CD4-positive, alpha-beta T cell treated with Interleukin-6 at 100 ng/mL for 8 hours (primary cell): ENCODE measurements at places on chromosomes 7 and 10.
A peak's percentile ranks its signal among the peaks of the same experiment; 100 is the strongest.

DNA sequence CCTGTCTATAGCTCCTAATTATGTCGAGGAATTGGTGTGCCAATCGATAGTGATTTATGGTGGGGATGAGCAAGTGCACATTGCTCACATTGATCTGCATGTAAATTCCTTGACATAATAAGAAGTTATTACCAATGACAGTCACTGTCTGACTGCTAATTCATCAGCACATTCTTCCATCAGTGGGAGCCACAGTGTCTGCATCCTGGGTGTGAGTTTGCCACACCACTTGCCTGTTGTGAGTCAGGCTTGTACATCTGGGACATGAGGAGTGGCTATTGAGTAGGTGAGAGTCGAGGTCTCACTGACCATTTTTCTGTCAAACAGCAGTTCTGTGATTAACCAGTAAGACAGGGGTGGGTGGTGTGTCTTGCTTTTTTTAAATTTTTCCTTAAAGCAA is 263.4 kb downstream of the LRMDA start:
- DNase-seq, result no peak

- DNase-seq, result no peak
Measured at GRCh38 chr7:157916946-157917640, 580.3 kb downstream of the DNAJB6 start.

- DNase-seq, result no peak
Measured at GRCh38 chr10:87578160-87578841, 73.6 kb downstream of the MINPP1 start.

DNA sequence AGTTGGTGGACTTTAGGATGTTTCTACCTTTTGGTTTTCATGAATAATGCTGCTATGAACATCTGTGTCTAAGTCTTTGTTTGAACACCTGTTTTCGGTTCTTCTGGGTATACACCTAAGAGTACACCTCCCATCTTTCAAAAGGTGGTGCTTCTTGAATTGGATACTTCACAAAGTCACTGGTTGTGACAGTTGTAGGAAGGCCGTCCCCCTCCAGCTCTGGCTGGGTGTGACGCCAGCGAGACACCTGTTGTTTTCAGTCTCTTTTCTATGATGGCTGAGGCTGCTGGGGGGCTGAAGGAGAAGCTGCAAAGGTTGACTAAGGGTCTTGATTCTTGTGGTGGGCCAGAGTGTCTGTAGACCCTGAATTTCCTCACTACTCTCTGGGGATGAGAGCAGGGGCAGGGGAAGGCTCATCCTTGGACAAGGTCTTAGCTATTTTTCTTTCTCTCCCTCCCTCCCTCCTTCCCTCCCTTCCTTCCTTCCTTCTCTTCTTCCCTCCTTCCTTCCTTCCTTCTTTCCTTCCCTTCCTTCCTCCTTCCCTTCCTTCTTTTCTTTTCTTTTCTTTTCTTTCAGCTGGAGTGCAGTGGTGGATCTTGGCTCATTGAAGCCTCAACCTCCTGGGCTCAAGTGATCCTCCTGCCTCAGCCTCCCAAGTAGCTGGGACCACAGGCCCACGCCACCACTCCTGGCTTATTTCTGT is 5.6 kb downstream of the NEURL1 start:
- DNase-seq, result no peak

DNA sequence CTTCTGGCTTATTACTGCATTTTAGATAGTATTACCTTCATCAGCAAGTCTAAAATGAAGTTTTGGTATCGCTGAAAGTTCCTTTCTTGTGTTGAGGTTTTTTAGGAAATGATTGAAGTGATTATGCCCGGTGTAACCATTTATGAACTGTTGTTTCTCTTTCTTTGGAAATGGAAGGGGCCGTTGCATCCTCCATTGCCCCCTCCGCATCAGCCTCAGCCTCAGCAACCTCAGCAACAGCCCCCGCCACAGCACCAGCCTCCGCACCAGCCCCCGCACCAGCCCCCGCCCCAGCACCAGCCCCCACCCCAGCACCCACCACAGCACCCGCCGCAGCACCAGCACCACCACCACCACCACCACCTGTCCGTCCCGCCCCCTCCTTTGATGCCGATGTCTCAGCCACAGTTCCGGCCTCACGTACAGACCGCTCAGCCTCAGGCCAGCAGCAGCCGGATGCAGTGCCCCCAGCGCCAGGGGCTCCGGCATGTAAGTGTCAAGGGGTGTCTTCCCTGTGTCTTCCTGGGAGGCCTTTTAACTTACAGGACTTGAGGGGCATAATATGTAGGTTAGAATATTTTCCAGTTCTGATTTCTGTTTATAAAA is 72.6 kb downstream of the SHH start:
- DNase-seq, result no peak

DNA sequence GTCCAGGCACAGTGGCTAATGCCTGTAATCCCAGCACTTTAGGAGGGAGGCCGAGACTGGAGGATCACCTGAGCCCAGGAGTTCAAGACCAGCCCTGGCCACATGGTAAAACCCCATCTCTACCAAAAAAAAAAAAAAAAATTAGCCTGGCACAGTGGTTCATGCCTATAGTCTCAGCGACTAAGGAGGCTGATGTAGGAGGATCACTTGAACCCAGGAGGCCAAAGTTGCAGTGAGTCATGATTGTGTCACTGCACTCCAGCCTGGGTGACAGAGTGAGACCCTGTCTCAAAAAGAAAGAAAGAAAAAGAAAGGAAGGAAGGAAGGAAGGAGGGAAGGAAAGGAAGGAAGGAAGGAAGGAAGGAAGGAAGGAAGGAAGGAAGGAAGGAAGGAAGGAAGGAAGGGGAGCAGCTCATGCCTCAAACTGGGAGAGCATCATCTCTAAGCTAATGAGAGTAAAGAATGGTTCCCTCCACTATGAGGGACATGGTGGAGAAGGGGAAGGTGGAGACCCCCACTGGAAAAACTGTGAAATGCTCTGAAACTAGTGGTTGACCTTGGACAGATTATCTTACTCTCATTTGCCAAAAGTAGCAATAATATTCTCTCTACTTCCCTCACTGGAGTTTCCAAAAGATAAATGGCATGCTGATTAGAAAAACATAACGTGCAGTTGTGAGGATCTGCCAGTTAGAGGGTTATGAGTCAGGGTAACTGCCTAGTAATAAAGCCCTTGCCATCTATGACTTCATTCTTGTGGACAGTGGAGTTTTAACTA is 16.8 kb downstream of the GIMAP5 start:
- peak; percentile 53 for DNase-seq

- no peak for DNase-seq
Measured at GRCh38 chr10:19629567-19629966, 186.7 kb upstream of the PLXDC2 start.

GRCh38 chr10:87866412-87866974 is 3.1 kb downstream of the PTEN start:
- DNase-seq, result no peak

DNA sequence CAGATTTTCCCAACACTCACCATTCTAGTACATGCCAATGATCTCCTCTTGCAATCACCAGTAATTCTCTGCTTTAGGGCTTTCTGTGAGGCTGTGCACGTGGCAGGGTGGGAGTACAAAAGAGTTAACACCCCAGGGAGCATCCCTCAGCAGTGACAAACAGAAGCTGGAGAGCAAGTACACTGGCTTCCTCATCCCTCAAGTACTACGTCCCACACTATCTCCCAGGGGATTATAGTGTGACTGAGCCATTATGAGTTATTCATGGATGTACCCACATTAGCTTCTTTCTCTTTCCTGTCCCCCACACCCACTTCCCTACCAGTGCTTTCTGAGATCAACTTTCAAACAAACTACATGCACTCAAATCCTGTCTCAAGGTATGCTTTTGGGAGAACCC is 1216.5 kb upstream of the AUTS2 start:
- no peak for DNase-seq

GRCh38 chr7:98251231-98251600 is 816 bp downstream of the TECPR1 start:
- peak; percentile 76 for DNase-seq

- no peak for DNase-seq
Measured at GRCh38 chr10:122126763-122127659, 138.0 kb downstream of the TACC2 start.

DNA sequence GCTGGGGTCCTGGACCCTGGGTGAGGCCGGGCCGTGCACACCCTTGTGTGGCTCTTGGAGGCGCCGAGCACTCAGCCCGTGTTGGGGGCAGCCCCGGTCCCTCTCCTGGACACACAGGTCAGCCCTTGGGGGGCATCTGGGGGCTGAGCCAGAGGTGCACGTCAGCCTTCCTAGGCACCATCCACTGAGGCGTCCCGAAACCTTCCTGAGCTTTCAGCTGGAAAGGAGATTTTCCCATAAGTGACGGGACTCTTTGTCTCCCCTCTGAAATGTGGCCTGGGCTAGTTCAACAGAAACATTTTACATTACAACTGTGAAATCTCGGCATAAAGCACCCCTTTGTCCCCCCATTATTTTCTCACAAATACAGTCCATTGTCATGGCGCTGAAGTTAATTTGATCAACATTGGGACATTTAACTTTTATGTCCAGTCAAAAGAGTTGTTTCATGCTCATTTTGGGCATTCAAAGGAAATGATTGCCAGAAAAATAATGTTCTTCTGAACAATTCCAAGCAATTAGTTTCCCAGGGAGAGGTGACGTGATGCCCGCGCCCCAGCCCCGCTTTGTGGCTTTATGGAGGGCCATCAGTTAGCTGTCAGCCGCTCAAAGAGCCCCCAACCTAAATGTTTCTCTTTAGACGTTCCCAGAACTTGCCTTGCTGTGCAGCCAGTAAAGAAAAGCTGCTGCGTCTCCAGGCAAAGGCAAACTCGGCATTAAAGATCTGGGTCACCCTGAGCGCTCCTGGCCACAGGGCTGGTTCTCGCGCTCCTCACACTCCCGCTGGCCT is 70.8 kb downstream of the NKX6-2 start:
- no peak for DNase-seq

GRCh38 chr10:75136346-75136745 is 24.9 kb downstream of the SAMD8 start:
- DNase-seq, result no peak

DNA sequence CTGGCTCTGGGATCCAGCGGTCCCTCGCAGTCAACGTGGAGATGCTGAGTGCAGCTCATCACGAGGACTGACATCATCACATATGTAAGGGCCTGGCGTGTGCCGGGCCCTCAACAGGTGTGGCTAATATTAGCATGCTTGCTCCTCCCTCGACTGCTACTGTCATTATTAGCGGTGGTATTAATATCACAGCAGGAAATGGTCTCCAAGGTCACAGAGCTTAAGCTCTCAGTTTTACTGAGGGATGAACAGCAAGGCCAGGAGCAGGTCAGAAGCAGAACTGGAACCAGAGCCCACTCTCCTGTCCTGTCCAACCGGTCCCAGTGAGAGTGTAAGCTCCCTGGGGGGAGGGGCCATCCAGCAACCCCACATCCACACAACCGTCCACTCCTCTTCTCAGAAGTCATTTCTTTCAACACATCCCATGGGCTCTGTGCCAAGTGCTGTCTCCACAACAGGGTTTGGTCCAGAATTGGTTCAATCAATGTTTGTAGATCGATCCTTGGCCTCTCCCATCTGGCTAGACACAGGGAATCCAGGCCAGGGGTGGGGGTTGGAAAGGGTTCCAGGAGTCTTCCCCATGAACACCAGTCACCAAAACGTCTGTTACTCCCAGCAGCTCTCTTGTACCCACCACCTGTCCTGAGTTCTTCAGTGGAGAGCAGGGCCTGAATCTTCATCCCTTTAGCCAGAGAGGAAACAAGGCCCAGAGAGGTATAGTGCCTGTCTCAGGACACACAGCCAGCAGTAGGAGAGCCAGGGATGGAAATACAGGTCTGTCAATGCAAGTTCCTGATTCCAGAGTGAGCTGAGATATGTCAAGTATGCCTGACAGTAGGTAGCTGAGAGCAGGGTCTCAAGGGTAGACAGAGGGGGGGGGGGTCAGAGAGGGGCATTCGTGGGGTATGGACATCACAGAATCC is 45.3 kb upstream of the ZMIZ1 start:
- no peak for DNase-seq

DNA sequence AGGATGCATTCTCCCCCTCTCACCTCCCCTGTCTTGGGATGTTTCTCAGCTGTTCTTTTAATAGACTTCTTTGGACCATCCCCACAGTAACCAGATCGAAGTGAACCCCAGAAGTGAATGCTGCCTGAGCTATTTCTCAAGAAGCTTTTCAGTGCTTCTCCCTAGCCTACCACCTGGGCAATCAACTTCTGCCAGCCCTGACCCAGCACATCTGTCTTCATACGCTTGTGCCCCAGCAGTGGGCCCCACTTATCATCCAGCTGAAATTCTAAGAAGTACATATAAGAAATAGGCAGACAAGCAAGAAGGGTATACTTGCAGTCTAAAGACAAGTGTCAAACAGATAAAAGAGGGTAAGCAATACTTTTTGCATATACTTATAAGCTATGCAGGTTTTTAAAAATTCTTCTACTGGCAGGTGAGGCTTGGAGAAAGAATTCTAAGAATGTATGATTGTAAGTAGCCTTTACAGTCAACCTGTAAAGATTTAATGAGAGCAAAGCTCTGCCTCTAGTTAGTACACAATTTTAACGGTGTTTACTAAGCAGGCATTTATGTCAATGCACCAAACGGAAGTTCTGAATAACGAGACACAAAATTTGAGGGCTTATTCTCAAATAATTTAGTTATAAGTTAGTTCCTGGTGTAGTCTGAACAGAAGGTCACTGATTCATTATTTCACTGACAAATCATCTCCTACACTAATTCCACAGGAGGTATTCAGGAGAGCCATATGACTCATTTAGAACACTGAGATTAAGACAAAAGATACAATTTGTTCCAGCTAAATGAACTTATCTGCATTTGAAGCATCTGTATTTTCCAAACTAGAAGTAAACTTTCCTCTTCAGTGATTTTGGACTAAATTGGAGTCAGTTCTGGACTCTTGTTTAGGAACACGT is 83.3 kb downstream of the RNLS start:
- DNase-seq, result no peak

DNA sequence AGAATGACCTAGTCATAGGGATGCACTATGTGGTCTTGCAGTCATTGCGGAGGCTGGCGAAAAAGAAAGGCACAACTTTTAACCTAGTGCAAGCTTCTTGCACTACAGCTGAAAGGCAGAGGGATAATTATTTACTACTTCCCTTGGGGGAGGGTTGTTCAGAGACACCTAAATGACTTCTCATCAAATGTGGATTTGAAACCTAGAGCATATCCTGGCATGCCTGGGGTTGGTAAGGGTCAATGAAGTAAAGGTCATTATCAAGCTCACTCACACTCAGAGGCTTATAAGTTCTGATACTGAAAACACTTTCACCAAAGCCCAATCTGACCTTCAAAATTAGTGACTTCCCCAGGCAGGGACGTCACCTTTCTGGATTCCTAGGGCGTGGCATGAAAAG is 108.9 kb upstream of the AMPH start:
- DNase-seq, result no peak

DNA sequence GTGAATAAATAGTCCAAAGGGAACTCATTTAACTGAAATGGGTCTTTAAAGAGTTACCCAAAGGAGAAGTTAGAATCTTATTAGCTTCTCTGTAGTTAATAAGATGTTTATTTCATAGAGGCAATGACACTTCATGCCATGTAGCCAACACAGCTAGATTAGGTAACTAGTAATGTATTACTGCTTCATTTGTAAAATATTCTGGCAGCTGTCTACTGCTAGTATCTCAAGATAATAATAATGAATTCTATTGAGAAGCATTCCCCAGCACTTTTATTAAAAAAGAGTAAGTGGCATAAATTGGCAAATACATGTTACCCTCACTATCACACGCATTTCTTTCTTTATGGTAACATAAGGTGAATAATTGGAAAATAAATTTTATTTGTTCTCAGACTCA is 10.1 kb downstream of the PAPSS2 start:
- no peak for DNase-seq
